ENCODE measurements at places on chromosomes 5 and 9.

- no peak for DNase-seq
Observed at GRCh38 chr5:32003981-32004380, 170.1 kb downstream of the GOLPH3 start.

DNA sequence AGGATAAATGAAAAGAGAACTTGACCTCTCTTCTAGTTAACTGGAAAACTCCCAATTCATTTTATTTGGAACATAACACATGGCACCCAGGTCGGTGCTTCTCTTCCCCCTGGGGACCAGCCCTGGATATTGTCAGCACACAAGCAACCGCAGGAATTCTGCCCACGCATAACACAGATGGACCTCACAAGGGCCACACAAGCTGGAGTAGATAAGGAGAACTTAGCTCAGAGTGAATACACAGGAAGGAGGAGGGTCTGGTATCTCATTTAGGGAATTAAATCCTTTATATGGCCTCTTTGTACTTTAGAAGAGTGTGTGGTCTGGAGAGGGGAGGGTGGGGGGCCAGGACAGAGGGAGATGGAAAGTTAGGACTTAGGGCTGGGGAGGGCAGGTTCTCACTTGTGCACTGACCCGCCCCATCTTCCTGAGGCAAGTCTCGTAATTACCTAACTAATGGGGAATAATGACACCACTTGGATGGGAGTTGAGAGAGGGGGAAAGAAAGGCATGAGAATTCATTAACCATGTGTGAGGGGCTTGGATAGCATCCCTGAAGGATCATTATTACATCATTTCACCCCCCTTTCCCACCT lies 341.2 kb upstream of the WWC1 start:
- DNase-seq: no peak

GRCh38 chr5:95956021-95956899 lies 5.4 kb downstream of the ELL2 start:
- no peak for DNase-seq

DNA sequence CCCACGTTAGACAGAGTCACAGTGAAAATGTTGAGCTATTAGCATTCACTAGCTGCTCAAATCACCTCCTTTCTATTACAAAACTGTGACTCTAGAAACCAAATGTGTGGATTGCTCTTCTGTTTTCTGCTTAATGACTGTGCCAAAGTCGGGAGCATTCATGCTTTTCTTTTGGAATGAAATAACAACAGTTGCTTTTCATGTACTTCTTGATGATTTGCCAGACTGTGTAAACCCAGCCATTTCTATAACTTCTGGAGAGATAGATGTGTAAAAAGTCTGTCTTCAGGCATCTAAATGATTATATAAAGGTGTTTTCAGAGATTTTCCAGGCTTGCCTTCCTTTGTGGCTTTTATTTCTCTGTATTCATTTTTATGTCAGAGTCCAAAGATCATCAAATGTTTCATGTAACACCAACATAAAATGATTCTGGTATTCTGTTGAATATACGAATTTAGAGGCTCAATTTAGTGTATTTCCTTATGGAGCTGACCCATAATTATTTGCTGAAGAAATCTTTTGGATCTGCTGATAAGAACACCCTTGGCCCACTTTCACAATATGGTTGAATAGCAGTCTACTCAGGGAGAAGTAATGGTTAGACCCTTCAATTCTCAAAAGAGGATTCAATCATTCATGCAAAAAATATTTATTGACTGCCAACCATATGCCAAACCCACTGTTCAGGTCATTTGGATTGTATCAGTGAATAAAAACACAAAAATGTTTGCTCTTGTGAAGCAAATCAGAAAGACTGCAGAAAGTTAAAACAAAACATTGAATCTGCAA lies 581.2 kb downstream of the CDH18 start:
- no peak for DNase-seq

- DNase-seq: no peak
Observed at GRCh38 chr9:123327697-123328100, 28.3 kb upstream of the CRB2 start.

- DNase-seq: no peak
Observed at GRCh38 chr5:91128604-91129003, 254.5 kb downstream of the ARRDC3 start.

- peak; percentile 29 for DNase-seq
Observed at GRCh38 chr5:35089334-35090314, 41.9 kb upstream of the AGXT2 start.

GRCh38 chr9:137371521-137371941 lies 51.4 kb downstream of the EXD3 start:
- DNase-seq: no peak

GRCh38 chr9:88390371-88390990 lies 2.2 kb downstream of the SPIN1 start:
- DNase-seq: no peak

DNA sequence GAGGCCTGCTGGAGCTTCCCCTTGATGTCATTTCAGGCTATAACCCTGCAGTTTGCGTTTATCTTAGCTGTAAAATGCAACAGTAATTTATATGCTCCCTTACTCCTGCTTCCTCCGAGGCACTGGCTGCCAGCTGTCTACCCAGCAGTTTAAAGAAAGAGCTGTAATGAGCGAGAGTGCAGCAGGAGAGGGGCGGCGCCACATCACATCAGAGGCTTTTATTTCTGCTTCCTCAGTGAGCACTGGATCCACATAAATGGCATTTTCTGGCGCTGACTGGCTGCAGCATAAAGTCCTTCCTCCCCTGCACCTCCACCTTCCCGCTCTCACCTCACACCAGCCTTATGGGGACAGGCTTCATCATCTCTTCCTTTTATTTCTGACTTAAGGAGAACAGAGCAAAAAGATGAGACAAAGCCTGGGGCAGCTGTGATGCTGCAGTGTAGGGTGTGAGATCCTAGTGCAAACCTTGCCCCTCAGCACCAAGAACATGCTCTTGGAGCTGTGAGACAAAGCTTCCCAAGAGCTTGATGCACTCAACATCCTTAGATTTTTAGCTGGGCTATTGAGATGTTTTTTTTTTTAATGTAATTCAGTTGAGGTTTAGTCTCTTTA lies 829.6 kb upstream of the ZNF608 start:
- DNase-seq: no peak

DNA sequence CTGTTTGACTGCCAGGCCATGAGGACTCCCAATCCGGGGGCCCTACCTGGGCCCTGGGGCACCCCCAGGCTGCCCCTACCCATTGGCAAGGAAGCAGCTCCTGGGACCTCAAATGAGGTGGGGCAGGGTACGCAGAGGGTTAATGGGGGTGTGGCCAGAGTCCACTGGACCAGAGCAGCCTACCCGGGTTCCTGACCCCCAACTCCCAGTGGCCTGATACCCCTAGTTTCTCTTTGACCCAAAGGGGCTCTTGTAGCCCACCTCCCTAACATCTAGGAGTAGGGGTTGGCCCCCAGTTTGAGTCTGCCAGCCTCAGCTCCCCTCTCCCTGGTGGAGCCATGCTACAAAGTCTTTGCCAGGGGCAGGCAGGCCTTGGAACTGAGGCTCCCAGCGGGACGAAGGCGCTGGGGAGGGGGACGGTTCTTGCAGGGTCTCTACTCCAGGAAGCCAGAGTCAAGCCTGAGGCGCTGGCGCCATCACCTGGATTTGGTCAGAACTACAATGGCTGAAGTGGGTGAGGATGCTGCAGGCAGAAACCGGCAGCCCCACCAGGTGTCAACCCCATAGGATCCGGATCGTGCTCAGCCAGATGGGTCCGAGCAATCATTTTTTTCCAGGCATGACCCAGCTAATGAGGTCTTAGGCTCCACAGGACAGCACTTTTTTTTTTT lies 8.4 kb upstream of the CERCAM start:
- no peak for DNase-seq

GRCh38 chr9:130220352-130220751 lies 45.2 kb upstream of the HMCN2 start:
- DNase-seq: no peak

- no peak for DNase-seq
Observed at GRCh38 chr9:69877852-69878514, 57.4 kb downstream of the CFAP95 start.

DNA sequence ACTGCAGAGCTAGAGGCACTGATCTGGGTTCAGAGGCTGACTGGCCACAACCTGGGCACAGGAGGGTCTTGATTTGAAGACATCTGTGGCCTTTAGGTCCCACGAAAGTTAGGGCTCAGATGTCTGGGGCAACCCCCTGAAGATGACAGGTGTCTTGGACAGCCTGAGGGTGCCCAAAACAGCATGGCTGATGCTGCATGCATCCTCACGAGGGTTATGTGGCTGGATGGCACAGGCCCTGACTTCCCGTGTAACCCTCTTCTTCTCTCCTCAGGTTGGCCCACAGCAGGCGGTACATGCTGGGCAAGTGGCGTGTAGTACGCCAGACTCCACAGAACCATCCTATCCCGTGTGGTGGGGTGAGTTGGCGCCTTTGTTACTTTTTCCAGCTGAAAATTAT lies 29.8 kb upstream of the GFPT2 start:
- DNase-seq: no peak

DNA sequence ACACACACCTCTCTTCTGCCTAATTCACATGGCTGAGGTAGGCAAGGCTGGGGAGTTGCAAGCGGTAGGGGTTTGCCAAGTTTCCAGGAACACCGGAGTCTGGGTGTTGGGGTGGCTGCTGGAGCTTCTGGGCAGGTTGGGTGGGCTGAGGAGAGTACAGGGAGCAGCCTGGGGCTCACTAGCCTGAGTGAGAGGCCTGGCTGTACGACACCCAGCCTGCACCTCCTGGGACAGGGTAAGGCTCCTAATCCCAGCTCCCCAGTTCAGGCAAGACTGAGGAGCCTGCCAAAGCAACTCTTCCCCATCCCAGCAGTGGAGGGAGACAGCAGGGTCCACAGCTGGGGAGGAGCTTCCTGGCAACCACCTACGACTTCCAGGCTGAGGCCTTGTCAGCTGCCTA lies 8.0 kb downstream of the SPAAR start:
- DNase-seq: no peak

DNA sequence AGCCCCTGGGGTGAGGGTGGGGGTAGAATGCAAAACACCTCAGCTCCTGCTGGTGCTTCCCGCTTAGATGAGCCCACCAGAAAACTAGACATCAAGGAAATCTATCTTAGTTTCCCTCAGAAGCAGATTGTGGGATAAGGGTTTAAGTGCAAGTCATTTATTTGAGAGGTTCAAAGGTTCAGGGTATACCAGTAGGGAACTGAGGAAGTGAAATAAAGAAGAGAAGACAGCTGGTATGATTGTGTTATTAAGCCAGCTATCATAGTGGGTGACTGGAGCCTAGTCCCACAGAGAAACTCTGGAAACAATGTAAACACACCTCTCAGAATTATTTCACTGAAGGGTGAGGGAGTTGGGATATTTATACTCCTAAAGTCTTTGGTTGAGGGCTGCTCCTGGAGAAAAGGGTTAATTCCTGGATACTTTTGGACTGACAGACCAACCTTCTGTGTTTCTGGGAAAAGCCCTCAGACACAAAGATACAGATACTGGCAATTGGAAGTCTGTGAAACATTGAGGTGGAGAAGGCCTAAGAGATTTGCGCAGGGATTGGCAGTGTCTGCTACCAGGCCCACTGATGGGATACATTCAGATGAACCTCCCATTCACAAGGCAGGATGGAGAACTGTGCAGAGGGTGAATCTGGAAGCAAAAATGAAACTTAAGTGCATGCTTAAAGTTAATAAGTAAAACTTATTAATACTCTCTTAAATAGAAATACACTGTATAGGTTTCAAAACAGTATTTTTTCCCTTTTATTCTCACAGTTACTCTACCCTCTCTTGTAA lies 6.4 kb upstream of the DCTN4 start:
- DNase-seq: no peak

DNA sequence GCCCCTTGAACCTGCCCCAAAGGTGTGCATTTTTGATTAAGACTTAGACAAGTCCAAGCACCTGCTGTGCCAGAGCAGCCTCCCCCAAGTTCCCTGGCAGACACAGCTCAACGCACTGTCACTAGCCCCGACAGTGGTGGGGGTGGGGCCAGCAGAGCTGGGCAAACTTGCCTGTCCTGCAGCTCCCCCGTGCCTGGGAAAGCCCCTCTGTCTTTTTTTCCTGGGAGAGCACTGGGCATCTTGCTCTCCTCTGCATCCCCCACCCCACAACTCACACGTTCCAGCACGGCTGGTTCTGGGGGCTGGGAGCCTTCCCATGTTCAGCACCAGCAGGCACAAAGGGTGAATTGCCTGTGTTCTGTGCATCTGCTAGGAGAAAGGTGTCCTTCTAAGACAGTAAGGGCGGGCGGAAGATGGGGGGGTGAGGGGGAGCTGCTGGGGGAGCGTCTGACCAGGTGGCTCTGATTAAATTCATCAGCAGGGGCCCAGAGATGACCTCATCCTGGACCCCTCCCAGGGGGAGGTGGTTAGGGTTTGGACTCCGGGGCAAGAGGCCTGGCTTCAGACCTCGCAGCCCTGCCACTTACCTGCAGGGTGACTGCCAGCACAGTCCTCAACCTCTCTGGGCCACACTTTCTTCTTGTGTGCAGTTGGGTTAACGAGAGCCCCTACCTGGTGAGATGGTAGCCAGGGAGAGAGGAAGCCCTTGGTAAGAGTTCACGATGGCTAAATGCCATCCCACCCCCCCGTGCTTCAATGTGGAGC lies 23.5 kb downstream of the HMCN2 start:
- no peak for DNase-seq

GRCh38 chr5:119083679-119084078 lies 12.8 kb downstream of the DMXL1 start:
- no peak for DNase-seq

DNA sequence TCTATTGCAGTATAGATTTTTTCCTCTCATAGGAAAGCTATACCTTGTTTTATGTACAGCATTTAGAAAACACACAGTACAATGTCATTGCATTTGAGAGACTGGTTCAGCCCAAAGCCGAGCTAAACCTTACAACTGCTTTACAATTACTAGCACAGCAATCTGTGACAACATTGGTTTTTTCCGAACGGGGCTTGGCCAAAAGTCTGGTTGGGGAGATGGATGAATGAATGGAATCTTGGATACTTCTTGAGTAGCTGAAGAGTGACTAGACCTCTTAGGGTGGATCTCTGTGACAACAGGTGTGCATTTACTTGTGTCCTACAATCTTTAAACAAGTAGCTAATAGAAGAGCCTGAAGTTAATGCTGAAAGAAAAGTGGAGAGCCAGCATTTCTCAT lies 1.2 kb downstream of the SGCD start:
- no peak for DNase-seq

GRCh38 chr9:76374783-76375559 lies 19.3 kb downstream of the RFK start:
- peak; percentile 69 for DNase-seq

DNA sequence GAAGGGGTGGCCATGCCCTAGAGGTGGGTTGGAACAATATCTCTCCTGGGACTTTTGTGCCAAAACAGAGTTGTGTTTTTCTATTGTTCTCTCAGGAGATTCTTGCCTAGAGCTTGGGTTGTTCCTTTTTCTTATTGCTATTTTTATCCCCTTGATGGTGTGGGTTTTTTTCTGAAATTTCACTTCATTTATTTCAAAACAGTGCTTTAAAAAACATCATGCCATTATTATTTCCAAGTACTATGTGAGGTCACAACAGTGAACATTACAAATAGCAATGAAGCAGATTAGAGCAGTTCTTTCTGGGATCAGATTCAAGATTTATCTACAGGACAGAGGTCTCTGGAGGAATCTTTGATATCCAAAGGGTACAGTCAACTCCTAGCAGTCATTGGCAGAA lies 76.6 kb downstream of the ACTBL2 start:
- no peak for DNase-seq

- peak; percentile 31 for DNase-seq
Observed at GRCh38 chr9:15423231-15423985, 732 bp downstream of the SNAPC3 start.

GRCh38 chr9:37913480-37914153 lies 9.7 kb upstream of the SLC25A51 start:
- DNase-seq: peak; percentile 60
